ENCODE measurements at places on chromosomes 12 and 14.
A peak's percentile ranks its signal among the peaks of the same experiment; 100 is the strongest.

- DNase-seq = no peak
Observed at GRCh38 chr12:88733008-88733407, 152.7 kb upstream of the KITLG start.

- no peak for DNase-seq
Observed at GRCh38 chr12:82942991-82943401, 256.3 kb downstream of the TMTC2 start.

DNA sequence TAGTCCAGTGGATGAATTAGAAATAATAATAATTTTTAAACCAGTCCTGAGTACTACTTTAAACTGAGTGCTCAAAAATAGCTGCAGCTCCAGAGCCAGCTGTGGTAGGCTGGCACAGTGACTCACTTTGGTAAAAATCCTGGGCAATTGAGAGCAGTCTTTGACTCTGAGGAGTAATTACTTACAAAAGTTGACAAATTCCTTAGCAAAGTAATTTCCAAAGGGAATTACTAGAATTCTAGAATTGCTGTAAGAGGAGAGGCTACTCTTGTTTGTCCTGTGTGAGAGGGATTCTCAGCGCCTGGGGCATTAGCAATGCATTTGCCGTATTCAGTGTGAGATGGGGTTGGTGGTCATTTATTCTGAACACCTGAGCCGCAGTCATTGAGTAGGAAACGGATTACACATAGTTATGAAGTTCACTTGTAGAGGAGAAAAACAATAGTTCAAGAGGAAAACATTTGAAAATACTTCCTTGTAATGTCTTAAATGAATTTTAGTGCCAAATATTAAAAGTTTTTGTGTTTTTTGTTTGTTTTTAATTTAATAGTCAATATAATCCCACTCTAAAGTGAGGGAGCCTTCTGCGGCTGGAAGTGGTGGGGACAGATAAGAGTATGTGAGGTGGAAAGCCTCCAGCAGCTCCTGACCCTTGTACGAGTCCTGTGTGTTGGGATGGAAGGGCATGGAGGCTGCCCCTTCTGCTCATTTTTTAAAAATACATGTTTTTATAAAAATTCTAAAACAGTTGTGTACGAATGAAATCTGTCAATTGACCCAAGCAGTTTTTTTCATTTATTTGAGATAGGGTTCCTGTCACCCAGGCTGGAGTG lies 41.9 kb downstream of the EID3 start:
- no peak for DNase-seq

- DNase-seq = no peak
Observed at GRCh38 chr14:35028435-35028834, 17.6 kb upstream of the FAM177A1 start.

DNA sequence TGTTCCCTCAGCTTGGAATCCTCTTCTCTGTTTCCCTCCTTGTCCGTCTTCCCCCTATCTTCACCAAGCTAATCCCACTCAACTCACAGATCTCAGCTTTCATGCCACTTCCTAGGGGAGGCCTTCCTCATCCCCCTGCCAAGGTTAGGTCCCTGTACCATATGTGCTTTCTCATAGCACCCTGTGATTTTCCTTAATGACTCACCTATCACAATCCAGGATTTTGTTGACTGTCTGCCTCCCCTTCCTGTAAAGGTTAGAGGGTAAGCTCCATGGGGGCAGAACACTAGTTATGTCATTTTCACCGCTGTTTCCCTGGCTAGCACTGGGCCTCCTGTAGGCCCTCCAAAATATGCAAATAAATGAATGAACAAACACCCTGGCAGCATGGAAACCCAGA lies 57.6 kb downstream of the CRADD start:
- no peak for DNase-seq

DNA sequence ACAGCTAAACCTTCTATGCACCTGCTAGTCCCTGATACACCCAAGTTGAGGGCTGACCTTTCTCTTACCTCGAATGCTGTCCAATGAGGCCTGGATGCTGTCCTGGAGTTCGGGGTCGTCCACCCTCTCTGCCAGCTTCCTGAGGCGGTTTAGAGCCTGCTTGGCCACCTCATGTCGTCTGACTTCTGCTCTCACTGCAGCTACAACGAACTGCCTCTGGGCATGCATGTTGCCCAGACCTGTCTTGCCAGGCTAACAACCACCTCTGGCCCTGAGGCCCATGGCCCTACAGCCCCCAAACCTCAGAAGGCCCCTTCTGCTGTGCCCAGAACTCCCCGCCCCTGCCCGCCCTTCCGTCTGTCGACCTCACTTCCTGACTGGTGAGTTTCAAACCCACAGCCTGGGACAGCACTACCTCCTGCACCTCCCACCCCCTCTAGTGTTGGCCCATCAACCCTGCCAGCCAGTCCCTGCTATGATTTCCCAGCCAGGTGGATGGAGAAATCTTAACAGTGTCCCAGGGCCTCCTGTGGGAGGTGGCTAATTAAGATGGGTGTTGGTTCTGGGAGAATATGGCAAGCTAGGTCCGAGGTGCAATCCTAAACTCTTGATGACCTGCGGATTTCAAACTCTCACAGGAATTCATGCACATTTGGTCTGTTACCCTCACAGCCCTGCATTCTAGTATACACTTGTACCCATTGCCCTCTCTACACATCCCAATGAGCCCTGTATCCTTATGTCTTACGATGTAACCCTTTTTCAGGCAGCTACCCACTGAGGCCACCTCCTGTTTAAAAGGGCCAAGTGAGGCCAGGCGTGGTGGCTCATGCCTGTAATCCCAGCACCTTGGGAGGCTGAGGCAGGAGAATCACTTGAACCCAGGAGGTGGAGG lies 2.7 kb upstream of the TSPAN31 start:
- peak; percentile 71 for DNase-seq

DNA sequence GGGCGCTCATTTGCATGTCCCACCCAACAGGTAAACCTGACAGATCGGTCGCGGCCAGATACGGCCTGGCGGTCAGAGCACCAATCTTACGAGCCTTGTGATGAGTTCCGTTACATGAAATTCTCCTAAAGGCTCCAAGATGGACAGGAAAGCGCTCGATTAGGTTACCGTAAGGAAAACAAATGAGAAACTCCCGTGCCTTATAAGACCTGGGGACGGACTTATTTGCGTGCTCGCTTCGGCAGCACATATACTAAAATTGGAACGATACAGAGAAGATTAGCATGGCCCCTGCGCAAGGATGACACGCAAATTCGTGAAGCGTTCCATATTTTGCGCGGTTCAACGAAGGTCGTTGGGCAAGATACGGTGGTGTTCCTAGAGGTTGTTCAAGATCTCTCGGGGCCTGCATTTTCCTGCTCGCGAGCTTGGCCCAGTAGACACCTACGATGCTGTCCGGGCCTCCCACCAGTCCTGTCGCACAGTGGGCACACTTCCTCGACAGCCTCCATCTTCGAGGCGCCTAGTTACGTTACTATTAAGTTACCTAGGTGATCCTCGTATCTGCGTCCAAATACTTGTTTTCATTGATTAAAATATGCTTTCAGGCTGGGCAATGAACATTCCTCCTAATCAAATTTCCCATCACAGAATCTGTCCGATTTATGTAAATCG lies at the start of gene RNU6-7:
RNU6-7 (plus strand) TSS at position 230 of the 675 bp plus-strand sequence.
- no peak for DNase-seq

- no peak for DNase-seq
Observed at GRCh38 chr14:80570930-80571298, 359.6 kb upstream of the DIO2 start.

DNA sequence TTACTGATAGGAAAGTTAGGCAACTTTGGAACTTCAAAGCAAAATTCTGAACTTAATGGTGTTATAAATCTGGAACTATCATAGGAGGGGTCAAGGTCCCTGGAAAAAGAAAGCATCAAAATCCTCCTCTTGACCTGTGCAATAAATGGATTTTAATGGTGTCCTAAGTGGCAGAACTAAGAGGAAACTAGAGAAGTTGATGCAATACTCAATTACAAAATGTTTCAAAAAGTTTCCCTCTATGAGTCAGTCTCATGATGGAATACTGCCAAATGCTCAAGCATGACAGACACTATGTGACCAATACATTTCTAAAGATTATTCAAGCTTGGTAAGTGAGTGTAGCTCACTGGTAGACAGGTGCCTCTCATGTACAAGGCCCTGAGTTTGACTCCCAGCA lies 47.7 kb upstream of the ERGIC2 start:
- no peak for DNase-seq

DNA sequence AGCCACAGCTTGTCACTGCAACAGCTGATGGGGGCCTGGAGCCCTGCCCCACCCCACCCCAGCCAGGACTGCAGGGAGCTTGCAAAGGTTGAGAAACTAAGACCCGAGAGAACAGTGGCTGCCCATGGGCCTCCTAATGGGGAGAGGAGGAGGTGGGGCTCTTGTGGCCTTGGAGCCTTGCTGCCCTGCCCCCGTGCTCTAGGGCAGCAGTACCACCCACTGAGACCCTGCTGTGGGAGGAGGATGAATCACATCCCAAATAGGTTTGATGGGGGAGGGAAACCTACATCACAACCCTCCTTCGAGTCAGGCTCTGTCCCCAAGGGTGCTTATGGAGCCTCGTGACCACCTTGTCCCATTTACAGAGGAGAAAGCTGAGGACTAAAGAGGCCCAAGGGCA lies 15.9 kb downstream of the HHIPL1 start:
- no peak for DNase-seq

GRCh38 chr12:68352067-68352466 lies 19.9 kb upstream of the MDM1 start:
- DNase-seq = no peak

- no peak for DNase-seq
Observed at GRCh38 chr12:131806674-131807073, 21.5 kb upstream of the MMP17 start.

DNA sequence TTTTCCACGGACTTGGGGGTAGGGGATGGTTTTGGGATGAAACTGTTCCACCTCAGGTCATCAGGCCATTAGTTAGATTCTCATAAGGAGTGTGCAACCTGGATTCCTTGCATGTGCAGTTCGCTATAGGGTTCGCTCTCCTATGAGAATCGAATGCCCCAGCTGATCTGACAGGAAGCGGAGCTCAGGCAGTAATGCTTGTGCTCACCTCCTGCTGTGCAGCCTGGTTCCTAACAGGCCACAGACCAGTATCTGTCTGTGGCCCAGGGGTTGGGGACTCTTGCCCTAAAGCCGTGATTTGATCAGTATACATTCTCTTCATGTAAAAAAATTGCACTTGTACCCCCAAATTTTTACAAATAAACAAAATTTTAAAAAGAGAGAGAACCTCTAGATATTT lies 219.4 kb upstream of the CPNE8 start:
- DNase-seq = no peak

GRCh38 chr12:85138833-85139232 lies 102.7 kb downstream of the LRRIQ1 start:
- no peak for DNase-seq

DNA sequence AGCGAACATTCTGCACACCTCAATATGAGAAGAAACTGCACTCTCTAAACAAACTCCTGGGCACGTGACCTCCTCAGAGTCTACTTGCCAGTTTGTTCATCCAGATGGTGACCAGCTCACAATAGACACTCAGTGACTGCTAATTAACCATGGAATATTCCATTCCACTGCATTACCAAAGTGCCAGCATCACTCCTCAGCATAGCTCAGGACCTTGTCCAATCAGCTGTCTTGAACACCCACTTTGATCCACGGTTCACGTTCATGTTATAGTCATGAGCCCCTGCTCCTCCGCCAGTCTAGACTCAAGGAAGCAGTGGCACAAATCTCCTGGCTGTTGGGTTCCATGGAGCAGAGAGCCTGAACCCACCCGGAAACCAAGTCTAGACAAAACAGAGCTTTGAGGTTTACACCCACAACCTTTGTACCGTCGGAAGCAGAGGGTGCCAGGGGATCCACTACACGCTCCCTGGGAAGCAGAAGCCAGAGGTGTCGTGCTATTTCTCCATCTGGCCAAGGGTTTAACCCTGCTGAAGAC lies 285.3 kb downstream of the ZFP36L1 start:
- no peak for DNase-seq

Data from activated naive CD4-positive, alpha-beta T cell treated with anti-CD3 and anti-CD28 coated beads, Interleukin-2, amount 50 U/mL, for 72 hours (primary cell).